ENCODE measurements at places on chromosomes 7 and 10. TPM values are rescaled to one million over a fixed set of nuclear protein-coding genes. Genes with fewer than 3 reads are reported as not detected.
A peak's percentile ranks its signal among the peaks of the same experiment; 100 is the strongest.

DNA sequence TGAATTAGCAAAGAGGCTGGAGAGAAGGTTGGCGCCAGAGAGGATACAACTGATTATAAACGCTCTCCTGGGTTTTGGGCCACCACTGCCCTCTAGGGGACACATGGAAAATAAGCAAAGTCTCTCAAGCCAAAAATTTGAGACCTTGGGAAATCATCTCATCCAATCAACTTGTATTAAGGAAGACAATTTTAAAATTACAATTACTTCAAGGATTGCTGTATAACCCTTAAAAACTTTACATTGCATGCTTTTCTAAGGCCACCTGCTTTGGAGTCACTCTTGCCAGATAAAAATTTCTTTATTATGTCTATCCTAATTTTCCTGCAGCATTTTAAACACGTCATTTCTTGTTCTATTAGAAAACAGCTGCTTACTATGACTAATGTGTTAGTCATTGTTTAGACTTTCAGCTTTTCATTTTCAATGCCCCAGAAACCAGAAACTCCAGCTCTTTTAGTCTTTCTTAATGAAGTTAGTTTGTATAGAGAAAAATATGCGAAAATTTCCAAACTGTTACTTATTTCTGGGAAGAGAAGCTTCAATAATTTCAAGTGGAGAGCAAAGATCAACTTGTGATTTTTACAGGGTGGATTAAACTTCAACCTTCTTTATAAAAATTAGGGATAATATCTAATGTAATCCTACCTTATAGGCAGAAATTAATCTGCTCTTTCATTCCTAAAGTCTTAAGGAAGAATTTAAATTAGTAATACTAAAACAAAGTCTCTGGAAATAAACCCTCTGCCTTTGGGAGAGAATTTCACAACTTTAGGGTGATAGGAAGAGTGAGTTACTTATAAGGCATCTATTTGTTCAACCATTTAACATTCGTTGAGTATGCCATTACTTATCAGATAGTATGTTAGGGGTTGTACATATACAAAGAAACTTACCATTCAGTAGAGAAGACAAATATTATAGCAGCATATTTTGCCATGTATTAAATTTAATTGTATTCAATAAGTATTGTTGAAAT, 20.6 kb upstream of the RHOBTB1 start:
- peak; percentile 57 for DNase-seq

The ABCC2 gene
- total RNA-seq = 0.46 TPM

The PILRA gene
- 3.3 TPM for total RNA-seq

- DNase-seq = peak; percentile 76
Measured at GRCh38 chr10:71773221-71773971, at the start of gene VSIR. Gene VSIR, minus strand, starts transcription at chr10:71773520. Its CDS starts 81 bp downstream, at chr10:71773439.

The PAOX gene
- total RNA-seq = 5.3 TPM

DNA sequence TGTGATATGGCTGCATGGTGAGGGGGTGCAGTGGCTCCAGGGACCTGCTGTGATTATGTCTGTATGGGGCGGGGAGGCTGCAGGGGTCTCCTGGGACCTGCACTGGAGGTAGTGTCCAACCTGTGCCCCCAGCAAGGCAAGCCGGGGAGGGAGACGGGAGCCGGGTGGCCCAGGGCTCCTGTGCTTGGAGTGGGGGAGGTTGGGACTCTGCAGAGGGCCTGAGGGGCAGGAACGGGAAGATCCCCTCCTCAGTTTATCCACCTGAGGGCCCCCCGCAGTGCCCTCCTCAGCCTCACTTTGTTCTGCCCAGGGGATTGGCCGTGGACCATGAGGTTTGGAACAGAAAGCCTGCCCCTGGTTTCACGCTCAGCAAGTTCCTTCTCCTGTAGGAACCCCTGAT, 22.8 kb upstream of the PWWP2B start:
- DNase-seq = no peak

DNA sequence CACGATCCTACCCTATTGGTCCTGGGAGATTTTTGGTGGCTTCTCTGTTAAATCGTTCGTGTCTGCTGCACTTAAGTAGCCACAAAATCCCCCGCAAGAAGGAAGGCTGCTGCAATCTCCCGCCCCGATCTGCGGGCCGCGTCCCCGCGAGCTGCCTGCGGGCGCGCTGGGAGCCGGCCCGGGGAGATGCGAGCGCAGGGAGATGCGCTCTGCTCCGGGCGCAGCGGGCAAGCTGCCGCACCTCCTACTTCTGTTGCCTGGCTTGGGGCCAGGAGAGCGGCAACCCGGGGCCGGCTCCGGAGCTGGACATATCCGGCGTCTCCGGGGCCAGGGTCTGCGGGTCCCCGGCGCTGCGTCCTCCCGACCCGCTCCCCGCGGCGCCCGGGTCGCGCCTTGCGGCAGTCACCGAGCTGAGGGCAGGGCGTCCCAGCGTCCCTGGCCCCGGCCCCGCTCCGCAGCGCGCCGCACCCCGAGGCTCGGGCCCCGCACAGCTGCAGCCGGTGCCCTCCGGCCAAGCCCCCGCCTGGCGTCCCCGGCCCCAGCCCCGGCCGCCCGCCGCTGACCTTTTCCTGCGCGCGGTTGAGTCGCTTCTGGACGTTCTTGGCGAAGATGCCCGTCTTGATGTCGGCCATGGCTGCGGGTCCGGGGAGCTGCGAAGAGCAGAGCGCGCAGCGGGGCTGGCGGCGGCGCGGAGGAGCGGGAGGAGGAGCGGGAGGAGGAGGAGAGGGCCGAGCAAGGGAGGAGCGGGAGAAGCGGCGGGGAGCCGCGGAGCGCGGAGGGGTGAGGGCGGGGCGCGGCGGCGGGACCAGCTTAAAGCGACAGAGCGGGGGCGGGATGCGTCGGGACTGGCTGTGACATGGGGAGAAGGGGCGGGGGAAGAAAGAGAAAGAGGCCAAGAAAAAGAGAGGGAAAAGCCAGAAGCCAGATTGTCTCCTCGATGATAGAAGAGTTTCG, at the start of gene AMPH:
AMPH (minus strand) TSS at position 654 of the 954 bp plus-strand sequence; CDS start at position 632, 22 bp downstream.
- DNase-seq = peak; percentile 92

The RGR gene
- total RNA-seq = not detected

DNA sequence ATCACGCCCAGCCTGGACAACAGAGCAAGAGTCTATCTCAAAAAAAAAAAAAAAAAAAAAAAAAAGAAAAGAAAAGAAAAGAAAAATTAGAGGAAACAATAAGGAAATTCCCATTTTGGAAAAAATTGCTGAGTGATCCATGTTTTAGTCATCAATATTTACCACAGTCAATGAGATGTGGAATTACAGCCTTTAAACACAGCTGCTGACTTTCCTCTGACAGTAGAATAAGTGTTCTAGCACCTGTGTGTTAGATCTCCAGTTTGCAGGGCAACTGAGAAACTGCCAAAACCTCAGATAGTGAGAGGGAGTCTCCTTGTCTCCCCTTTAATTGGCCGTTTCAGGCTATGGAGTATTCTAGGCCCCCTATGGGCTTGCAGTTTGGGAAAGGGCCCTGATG, 520.1 kb downstream of the KCNMA1 start:
- DNase-seq = no peak

- DNase-seq = no peak
Measured at GRCh38 chr10:6406220-6407033, 173.6 kb downstream of the PRKCQ start.

The UPK3BL2 gene
- 4.6 TPM for total RNA-seq

- DNase-seq = no peak
Measured at GRCh38 chr7:77288676-77289320, 89.2 kb upstream of the FGL2 start.

- DNase-seq = no peak
Measured at GRCh38 chr10:128860574-128860973, 606.5 kb upstream of the MGMT start.

The ACTL6B gene
- 0.33 TPM for total RNA-seq

DNA sequence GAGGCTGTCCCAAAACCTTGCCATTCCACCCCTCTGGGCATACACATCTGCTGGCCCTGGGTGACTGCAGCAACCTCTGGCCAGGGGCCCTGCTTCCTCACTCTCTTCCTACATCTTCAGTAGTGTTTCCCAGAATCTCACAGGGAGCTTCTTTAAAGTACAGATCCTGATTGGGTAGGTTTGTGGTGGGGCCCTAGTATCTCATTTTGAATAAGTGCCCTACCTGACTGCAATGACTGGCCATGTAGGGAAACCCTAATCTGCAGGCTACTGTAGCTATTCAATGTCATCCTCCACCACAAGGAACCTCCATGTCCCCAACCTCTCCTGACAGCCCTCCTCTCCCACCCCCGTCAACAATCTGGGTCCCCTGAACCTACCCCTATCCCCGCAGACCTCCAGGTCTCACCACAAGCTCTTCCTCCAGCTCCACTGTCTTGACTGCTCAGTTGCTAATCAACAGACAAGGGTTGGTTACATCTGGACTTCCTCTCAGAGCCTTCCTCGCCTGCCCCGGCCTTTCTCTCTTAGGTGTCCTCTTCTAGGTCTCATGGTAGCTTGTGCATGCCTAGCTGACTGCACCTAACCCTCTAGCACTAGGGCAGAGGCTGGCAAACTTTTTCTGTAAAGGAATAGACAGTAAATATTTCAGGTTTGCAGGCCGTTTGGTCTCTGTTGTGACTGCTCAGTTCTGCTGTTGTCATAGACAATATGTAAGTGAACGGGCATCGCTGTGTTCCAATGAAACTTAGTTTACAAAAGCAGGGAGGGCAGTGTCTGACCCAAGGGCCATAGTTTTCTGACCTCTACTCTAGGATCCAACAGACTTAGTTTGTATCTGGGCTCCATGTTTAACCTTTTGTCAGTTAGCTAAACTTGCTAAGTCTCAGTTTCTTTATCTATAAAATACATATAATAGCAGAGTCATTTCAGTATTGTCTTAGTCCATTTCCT, 121.1 kb downstream of the AOAH start:
- no peak for DNase-seq

DNA sequence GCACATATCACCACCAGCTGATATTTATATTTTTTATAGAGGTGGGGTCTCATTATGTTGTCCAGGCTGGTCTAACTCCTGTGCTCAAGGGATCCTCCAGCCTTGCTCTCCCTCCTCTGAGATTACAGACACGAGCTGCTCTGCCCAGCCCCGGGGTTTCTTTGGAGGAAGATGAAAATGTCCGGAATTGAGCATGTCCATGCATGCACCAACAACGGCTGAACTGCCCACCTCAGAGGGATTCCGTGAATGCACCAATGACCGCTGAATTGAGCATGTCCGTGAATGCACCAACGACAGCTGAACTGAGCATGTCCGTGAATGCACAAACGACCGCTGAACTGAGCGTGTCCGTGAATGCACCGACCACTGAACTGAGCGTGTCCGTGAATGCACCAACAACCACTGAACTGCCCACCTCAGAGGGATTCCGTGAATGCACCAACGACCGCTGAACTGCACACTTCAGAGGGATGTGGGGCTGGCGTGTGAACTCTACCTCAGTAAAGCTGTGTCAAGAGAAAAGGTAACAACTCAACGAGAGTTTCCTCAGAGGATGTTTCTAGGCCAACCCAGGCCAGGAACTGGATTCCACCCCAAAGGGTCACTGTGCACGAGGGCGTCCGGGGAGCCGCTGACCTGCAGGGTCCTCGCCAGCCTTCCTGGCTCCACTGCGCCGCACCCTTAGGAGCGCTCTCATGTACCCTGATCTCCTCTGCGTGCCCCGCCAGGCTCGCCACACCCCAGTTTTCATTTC, 34.9 kb upstream of the INPP5A start:
- no peak for DNase-seq

DNA sequence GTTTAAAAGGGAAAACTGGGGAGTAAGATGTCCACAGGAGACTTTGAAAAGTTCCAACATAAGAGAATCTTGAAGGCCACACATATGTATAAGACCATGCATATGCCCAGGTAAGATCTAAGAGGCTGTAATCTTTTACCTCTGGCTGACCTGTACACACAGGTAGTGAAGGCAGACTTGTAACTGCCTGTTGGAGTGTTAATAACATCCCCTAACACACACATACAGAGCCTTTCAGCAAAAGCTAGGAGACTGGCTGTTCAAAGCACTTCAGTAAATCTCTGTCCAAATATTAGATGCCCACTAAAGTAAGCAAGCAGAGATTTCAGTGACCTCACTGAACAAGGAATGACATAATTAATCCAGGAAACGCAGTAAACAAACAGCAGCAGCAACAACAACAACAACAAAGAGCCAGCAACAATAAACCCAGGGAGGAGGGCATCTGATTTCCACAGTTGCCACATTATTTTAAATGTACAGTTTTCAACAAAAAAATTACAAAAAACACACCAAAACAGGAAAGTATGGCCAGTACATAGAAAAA, 15.0 kb downstream of the CYP51A1 start:
- DNase-seq = no peak

GRCh38 chr7:118502235-118502634, 277.7 kb downstream of the ANKRD7 start:
- DNase-seq = no peak

GRCh38 chr7:13016592-13017332, 329.3 kb downstream of the ARL4A start:
- DNase-seq = no peak

- peak; percentile 28 for DNase-seq
Measured at GRCh38 chr10:24150853-24151252, 58.1 kb upstream of the KIAA1217 start.

DNA sequence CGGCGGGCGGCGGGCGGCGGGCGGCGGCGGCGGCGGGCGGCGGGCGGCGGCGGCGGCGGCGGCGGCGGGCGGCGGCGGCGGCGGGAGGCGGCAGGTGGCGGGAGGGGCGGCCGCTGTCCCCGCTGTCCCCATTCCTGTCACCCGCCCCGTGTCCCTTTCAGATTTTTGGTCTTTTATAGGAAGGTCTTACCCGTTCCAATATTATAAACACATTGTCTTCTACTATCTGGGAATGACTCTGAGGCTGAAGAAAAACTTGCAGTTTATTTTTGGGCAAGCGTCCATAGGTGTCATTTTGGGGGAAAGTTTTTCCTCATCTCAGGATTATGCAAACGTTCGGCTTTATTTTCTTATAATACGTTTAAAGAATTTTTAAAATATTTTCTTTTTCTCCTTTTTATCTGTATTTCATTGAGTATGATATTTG, 578 bp downstream of the ZNF713 start:
- no peak for DNase-seq

The GHRHR gene
- 5.9 TPM for total RNA-seq

GRCh38 chr7:118606602-118607001, 382.1 kb downstream of the ANKRD7 start:
- no peak for DNase-seq

GRCh38 chr7:16734148-16734726, 19.3 kb upstream of the TSPAN13 start:
- no peak for DNase-seq

The MBLAC1 gene
- total RNA-seq = 1.6 TPM

The SGCE gene
- 30.5 TPM for total RNA-seq

The ZNF398 gene
- total RNA-seq = 62.4 TPM

GRCh38 chr10:44183667-44184632, 200.9 kb downstream of the CXCL12 start:
- DNase-seq = no peak

GRCh38 chr7:71313553-71313952, 181.6 kb downstream of the GALNT17 start:
- no peak for DNase-seq

GRCh38 chr7:104341546-104341945, 13.1 kb downstream of the LHFPL3 start:
- peak; percentile 78 for DNase-seq

- DNase-seq = no peak
Measured at GRCh38 chr7:133568544-133568943, 315.7 kb downstream of the EXOC4 start.

GRCh38 chr7:11858622-11859302, 26.8 kb upstream of the THSD7A start:
- no peak for DNase-seq

GRCh38 chr7:95881597-95881996, 109.2 kb downstream of the DYNC1I1 start:
- no peak for DNase-seq

- no peak for DNase-seq
Measured at GRCh38 chr10:121525251-121526134, 72.8 kb downstream of the FGFR2 start.

The CFAP58 gene
- total RNA-seq = 0.88 TPM

- DNase-seq = no peak
Measured at GRCh38 chr7:69962186-69963065, 364.2 kb downstream of the AUTS2 start.
